ENCODE measurements at places on chromosomes 11 and 22.
A peak's percentile ranks its signal among the peaks of the same experiment; 100 is the strongest.

DNA sequence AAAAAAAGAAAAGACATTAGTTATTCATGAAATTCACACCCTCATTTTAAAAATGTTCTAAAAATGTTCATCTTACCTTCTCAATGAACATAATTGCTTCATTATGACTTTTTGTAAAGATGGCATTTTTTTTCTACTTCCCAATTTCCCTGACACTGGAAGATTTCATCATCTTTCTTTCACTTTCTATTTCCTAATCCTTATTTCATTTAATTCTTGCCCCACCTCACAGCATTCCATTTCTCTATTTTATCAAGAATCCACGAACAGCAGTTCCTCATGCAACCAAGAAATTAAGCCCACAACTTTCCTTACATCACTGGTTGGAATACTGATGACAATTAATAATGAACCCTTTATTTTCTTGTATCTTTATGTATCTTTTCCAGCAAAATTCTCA lies 1.9 kb downstream of the PATL1 start:
- no peak for DNase-seq

- DNase-seq, result no peak
Measured at GRCh38 chr11:680970-681369, 14.1 kb downstream of the DEAF1 start.

DNA sequence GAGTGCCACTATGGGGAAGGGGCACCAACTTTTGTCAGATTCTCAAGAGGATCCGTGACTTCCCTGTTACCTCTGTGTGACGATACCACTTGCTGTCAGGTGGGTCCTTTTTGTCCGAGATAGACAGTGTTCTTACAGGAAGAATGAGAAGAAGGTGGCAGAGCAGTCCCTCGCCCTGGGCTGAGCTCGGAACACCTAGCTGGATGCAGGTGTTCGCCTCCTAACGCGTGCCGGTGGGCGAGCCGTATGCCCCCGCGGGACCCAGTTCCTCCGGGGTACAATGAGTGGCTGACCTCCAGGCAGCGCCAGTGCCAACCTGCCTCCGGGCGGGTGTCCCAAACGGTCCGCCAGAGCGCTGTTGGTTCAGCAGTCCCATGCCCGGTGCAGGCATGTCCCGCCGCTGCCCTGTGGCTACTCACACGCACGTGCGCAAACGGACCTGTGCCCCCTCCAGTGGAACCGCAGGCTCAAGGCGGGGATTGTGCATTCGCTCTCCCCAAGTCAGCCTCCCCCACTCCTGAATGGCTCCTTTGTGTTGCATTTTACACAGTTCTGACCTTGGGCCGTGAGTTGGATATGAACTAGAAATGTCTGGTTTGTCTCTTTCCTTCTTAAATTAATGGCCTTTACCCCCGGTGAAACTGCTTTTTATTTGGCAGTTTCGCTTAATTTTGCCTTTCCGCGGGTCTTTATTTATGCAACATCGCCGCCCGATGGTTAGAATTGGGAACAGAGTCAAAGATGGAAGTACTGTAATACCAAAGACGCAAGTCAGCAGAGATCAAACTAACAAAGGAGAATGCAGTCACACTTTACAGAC lies 1.1 kb upstream of the ABTB2 start:
- DNase-seq, result peak; percentile 73

DNA sequence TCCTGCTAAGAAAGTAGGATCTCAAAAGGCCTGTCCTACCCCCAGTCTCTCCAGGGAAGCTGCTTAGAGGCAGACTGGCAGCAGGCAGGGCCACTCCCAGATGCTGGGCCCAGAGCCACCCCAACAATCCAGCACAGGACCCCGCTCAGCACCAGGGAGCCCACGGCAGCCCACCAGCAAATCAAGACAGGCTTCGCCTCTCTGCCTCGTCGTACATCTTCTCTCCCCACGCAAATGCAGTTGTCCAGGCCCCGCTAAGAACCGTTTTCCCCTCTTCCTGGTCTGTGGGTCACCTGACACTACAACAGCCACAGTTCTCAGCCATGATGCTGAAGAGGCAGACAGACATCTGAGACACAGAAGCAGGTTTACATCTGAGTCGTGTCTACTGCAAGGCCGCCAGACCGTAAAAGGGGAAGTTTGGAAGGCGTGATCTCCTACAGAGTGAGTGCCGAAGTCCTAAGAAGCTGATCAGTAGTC lies 51.1 kb downstream of the IGSF9B start:
- no peak for DNase-seq

GRCh38 chr11:129490004-129490403 lies 114.4 kb downstream of the BARX2 start:
- no peak for DNase-seq

DNA sequence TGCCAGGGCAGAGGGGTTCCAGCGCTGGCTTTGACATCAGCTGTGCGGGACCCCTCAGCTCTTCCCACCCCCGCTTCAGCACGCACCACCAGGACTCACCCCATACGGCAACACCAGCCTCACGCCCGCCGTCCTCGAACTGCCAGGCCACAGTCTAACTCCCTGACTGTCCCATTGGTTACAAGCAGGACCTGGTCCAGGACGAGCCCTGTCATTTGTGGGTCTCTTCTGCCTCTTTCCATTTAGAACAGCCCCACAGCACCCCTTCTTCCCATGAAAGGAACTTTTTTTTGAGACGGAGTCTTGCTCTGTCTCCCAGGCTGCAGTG lies 81.7 kb downstream of the PHF21B start:
- no peak for DNase-seq

DNA sequence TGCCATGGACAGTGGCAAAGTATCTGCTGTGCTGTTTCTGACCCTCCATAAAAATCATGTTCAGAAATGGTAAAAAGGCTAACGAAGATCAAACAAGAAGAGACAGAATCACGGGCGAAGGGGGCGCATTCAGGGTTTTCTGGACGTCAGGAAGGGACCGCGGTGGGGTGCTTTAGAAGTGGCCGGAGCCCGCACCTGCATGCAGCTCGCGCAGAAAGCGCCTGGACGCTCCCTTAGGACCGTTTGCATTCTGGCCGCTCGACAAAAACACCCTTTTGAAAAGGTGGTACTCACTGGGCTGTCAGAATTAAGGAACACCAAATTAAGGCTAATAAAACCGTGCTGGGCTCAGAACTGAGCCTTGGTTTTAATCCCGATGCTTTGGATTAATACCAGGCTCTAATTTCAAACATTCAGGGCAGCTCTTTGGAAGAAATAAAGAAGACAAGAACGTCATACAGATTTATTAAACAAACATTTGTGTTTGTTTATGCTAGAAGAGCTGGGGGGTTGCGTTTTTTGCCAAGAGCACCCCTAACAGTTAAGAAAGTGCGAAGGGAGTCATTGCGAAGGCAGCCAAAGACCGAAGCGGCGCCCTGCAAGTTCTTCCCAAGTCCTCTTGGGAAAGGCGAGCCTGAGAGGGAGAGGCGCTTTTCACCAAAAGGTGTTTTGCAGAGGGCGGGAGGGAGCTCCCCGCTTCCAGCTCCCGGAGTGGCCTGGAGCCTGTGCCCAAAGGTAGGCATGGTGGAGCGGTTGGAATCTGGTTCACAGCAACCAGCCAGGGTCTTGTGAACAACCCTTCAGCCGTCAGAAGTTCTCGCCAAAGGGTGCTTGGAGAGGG lies 47.7 kb upstream of the DBX1 start:
- no peak for DNase-seq

DNA sequence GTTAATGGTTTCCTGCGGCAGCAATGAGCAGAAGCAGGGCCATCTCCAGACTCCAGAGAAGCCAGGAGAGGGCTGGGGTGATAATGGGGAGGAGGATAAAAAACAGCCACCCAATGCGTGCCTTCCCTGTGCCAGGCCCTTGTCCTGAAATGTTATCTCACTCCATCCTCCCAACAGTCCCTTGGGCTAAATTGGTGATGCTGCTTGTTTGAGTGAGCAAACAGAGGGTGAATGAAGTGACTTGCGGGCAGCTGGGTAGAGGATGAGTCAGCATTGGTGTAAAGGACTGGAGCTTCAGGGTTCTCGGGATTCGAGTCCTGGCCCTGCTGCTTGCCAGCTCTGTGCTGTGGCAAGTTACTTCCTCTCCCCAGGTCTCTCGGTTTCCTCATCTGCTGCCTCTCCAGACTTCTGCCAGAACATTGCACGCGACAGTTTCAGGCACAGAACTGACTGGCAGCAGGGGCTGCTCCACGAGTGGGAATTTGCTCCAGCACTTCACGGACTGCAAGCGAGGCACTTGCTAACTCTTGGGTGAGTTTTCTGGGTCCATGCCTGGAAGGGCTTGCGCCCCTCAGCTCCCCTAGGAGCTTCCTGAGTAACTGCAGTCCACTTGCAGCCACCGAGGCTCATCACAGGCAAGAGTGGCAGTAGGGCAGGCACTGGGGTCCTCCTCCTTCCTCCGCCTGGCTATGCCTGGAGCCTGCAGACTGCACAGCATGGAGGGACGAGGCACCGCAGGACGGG lies at the start of gene P2RY6:
TSS of gene P2RY6 (plus strand) at position 403 of the 744 bp plus-strand sequence. CDS start 24,181 bp downstream, outside the sequence.
- DNase-seq, result no peak

DNA sequence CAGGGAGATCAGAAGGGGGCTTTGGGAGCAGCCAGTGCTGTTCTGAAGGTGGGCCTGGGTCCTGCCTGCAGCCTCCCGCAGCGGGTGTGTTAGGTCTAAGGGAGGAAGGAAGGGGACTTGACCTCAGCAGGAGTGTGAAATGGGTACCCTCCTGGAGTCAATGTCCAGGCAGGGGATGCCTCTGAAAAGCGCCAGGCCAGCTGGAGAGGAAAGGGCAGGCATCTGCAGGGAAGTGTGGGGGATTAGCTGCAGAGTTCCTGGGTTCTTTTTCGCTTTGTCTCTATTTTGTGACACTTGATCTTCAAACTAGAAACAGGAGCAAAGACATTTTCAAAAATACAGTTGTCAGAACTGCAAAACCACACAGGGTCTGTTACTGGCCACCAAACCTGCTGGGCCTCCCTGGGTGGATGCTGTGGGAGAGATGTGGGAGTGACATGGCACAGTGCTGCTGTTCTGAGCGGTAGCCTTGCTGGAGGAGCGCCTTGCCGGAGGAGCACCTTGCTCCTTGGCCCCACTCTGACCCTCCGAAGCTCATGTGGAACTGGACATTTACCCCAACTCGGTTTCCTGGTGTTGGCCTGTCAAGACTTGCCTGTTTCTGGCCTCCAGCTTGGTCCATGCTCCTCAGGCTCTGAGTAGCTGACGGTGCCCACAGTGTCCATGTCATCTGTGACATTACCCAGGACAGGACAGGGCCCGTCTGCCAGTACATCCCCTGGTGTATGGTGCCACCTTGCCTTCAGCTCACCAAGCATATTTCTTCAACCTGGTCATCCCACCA lies 25.9 kb downstream of the MED15 start:
- no peak for DNase-seq

- peak; percentile 19 for DNase-seq
Measured at GRCh38 chr11:124934862-124935547, 842 bp downstream of the HEPACAM start.

DNA sequence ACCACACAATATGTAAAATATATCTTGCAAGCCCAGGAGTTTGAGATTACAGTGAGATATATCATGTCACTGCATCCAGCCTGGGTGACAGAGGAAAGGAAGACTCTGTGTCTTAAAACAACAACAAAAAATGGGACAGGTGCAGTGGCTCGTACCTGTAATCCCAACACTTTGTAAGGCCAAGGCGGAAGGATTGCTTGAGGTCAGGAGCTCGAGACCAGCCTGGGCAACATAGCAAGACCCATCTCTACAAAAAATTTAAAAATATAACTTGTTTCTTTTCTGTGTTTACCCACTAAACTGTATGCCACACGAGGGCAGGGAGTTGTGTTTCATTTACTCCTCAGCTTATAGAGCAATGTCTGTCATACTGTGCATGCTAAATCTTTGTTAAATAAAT lies 3.1 kb downstream of the ZNF280A start:
- DNase-seq, result no peak

DNA sequence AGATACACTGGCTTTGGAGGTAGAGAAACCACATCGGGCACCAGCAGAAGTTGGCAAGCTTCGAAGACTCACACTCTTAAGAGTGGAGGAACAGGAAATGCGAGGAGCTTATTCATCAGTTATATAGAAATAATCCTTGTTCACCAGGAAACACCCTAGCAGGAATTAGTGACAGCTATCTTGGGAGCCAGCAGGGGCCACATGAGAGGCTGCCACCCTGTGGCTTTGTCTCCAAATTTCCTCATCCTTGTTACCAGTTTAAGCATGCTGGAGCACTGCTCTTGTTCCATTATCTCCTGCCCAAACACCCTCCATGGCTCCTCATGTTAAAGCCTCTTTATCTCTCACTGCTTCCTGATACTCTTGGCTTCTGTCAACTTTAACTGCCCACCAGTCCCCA lies 131.0 kb downstream of the PLEKHA7 start:
- DNase-seq, result no peak

DNA sequence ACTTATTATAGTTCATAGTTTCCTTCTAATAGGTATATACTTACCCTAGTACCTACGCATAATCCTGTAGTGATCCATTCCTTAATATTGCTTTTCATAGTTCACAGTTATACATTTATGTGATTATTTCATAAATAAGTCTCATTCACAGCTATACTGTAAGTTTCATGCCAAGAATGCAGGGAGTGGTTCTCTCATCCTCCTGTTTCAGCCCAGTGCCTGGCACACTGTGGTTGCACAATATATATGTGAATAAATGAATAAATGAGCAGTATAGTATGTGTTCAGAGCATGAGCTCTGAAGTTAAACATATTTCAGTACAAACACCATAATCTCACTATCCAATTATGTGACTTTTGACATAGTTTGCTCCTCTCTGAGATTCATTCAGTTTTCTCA lies 115.8 kb downstream of the MAML2 start:
- no peak for DNase-seq

GRCh38 chr11:4184163-4184916 lies 89.7 kb downstream of the RRM1 start:
- no peak for DNase-seq

DNA sequence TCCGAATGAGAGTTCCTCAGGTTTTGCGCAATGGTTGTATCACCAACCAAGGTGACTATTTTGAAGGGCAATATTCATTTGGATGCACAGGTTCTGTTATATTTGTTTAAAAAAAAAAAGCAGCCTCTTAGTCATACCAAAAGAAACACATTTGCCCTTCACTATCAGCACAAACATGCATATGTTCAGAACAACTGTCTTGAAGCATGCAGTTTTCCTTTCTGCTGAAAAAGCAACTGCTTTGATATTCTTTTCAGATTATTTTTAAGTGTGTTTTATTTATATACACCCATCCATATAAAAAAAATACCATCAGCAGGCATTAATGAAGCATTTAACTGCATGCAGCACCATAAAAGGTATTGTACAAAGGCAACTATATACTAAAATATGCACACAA lies 67.8 kb downstream of the RBFOX2 start:
- DNase-seq, result no peak

- DNase-seq, result no peak
Measured at GRCh38 chr22:37018815-37019308, 385 bp downstream of the TST start.

- DNase-seq, result no peak
Measured at GRCh38 chr11:71300187-71300586, 47.8 kb upstream of the SHANK2 start.

Data from astrocyte of the cerebellum (primary cell).